ENCODE measurements at places on chromosomes 2 and 18.
A peak's percentile ranks its signal among the peaks of the same experiment; 100 is the strongest.

GRCh38 chr2:18724371-18725145 is 135.2 kb upstream of the NT5C1B start:
- no peak for DNase-seq

GRCh38 chr2:152444448-152444847 is 109.5 kb downstream of the FMNL2 start:
- DNase-seq = no peak

GRCh38 chr2:98134172-98135005 is 47.4 kb downstream of the VWA3B start:
- no peak for DNase-seq

- no peak for DNase-seq
These were observed 153.2 kb downstream of the NEDD4L start for GRCh38 chr18:58196881-58197872.

DNA sequence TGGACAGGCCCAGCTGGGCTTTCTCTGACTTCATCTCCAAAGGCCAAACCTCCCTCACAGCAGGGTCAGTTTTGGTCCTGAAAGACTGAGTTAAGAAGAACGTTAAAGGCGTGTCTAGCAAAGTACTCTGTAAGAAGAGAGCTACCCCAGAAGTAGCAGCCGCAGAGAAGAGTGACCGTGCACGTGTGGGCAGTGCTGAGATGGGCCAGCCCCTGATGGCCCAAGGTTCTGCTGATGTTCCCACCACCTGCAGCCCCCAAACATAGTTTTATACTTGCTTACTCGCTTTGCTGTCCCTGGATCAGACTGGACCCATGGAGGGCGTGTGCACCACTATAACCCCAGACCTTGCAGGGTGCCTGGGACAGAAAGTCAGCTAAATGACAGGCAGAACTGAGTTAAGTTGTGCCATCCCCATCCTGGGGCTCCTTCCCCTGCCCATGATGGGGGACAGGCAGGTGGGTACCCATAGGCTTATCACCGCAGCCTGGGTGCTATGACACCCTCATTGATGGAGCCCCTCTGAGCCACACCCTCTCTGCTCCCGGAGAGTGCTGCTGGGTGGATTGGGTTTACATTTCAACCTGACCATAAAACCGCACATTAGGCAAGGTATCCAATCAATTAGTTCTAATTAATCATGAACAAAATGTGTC is 367.3 kb upstream of the HS6ST1 start:
- no peak for DNase-seq

DNA sequence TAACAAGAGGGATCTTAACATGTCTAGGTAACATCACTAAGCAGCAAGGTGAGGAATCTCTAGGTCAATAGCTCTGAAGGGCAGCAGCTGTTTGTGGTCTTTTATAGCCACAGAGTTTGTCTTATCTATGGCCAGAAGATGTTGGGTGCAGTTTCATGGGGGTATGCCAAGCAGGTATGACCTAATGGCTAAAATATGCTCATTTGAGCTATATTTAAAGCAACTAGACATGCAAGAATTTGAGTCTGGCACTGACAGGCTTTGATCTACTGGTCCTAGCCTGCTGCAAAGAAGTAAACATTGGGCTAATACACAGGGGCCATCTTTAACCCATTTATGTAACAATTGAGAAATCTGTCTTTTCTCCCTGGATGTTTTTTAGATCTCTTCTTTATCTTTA is 13.9 kb upstream of the UGP2 start:
- peak; percentile 80 for DNase-seq

DNA sequence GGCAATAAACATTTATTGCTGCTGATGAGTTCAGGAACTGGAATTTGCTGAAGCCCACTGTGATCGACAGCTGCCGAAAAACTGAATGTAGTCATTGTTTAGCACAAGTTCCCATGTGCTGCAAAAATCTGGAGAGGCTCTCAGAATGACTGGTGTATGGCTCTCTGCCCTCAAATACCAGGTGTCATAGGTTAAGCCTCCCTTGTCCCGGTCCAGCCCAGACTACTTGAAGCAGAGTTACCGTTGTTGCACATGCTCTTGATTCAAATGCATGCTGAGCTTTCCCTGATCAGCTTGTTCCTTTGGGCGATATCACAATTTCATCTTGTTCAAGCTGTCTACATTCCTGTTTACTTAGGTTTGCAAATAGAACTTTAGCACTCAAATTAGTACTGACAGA is 625.2 kb downstream of the CPS1 start:
- DNase-seq = no peak

- no peak for DNase-seq
These were observed 221.6 kb downstream of the PIK3C3 start for GRCh38 chr18:42176599-42176998.

DNA sequence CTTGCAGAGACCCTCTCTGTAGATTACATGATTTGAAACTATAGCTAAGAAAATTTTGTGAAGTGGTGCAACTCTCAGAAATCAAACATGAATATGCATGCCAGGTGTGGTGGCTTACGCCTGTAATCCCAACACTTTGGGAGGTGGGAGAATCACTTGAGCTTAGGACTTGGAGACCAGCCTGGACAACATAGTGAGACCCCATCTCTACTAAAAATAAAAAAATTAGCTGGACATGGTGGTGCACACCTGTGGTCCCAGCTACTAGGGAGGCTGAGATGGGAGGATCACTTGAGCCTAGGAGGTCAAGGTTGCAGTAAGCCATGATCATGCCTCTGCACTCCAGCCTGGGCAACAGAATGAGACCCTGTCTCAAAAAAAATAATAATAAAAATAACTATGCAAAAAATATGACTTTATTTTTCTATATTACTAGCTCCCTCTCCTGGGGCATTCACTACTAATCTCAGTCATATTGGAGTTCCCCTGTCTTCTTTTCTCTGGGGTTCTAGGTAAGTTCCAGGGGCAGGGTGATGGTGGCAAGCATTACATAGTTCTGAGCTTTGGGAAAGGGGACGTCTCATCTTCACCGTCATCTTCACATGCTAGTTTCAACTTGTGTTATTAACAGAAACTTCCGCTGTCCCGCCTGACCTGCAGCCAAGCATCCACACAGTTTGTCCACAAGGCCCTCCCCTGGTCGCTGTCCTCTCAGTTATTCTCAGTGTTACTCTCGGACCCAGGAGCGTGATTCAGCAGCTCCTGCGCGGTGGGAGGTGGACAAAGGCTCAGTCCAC is 96.8 kb upstream of the MBOAT2 start:
- no peak for DNase-seq

GRCh38 chr2:42367835-42368234 is 6.8 kb upstream of the COX7A2L start:
- no peak for DNase-seq

DNA sequence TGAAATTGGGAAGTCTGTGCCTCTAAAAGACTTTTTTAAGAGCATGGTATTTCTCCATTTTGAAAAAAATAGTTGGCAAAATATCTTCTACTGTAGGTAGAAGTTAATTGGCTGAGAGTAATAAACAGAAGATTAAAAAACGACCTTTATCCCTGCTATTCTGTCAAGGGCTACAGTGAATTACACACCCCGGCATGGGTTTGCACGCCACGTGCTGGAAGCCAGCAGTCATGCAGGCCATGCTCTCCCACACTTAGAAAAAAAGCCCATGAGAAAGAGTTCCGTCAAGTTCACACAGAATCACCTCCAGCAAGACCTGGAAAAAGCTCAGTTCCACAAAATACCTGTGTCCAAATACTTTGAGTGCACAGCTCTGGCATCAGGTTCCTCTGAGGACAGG is 26.8 kb downstream of the FAM110C start:
- DNase-seq = no peak

- DNase-seq = peak; percentile 74
These were observed 51.2 kb downstream of the INHBB start for GRCh38 chr2:120396861-120397811.

DNA sequence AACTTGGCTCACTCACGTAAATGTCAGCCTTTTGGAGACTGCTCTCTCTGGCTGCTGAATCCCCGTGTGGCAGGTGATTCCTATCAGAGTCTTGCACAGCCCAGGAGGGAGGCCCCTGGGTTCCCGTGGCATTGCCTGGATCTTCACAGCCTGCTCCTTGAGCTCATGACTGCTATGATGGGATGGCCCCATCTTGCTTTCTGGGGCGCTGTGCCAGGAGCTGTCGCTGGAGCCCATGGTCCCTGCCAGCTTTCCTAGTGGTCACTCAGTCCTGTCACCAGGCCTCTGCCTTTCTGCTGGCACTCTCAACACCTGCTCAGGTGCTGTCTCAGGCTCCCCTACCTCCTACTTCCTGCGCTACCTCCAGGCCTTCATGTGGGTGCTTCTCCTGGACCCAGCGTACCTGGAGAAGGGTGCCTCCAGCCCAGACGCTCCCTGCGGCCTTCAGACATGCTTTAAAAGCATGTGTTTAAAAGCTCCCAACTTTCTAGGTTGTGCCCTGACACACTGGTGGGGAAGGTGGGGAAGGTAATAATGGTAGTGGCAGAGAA is 110.1 kb downstream of the MCFD2 start:
- no peak for DNase-seq

DNA sequence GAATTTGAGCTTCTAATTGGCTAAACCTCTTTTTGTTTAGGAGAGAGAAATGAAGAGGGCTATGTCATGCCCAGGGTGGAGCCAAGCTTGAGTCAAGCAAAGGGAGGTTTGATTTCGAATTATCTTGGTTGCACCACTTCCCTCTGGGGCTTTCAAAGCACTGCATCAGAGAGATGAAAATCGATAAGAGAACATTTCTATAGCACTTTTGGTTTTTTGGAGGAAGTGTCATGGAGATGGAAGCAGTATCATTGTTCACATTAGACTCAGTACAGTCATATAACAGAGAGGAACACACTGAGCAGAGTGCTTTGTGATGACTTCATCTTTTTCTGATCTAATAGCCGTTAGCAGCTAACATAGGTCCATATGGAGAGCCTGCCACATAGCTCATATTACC is 120.3 kb upstream of the UXS1 start:
- no peak for DNase-seq

GRCh38 chr2:45190481-45190942 is 181.3 kb upstream of the SIX2 start:
- peak; percentile 63 for DNase-seq
